ENCODE measurements at places on chromosomes 4 and X.

GRCh38 chr4:10951306-10951705, 266.7 kb upstream of the CLNK start:
- no peak for DNase-seq

DNA sequence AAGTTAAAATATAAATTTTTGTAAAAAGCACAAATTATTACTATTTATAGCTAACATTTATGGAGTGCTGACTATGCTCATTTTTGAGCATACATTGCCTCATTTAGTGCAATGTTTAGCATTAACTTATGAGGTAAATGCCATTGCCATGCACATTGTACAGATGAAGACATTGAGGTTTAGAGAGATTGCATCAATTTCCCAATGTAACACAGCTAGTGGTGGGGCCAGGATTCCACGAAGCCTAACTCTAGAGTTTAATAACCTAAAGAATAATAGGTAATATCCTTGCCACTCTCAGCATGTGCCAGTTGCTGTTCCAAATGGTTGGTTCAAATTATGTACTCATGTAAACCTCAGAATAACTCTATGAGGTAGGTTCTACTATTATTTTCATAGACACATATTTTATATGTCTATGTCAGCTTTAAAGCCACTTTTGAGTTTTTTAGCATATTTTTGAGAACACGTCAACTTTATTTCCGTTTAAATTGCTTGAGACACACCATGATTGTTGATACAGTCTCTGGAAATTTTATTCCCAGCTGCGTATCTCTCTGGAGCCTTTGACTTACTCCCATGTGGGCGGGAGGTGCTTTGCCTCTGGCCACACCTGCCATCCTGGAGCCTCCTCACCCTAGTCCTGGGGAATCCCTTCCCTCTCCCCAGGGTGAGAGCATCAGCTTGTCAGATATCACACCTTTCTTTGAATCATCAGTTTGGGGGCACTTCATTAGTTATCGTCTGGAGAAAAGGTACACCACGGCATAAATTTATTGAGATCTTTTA, 10.8 kb upstream of the ADH1A start:
- no peak for DNase-seq

DNA sequence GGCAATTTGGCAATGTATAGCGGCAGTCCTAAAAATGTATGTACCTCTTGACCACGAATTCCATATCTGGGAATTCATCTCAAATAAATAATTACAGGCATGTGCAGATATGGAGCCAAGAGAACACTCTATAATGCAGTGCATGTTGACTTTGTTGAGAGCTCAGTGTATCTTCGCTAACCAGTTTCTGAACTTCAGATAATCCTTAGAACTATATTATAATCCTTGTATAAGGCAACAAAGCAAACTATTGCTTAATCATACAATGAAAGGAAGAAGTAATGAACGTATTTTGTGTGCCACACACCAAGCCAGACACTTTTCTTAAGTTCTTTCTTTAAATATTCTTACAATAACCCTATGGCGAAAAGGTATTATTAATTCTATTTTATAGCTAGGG, 168.5 kb downstream of the SMIM20 start:
- DNase-seq: no peak

- no peak for DNase-seq
These were observed 49.4 kb upstream of the GUCY1A1 start for GRCh38 chr4:155617296-155617695.

DNA sequence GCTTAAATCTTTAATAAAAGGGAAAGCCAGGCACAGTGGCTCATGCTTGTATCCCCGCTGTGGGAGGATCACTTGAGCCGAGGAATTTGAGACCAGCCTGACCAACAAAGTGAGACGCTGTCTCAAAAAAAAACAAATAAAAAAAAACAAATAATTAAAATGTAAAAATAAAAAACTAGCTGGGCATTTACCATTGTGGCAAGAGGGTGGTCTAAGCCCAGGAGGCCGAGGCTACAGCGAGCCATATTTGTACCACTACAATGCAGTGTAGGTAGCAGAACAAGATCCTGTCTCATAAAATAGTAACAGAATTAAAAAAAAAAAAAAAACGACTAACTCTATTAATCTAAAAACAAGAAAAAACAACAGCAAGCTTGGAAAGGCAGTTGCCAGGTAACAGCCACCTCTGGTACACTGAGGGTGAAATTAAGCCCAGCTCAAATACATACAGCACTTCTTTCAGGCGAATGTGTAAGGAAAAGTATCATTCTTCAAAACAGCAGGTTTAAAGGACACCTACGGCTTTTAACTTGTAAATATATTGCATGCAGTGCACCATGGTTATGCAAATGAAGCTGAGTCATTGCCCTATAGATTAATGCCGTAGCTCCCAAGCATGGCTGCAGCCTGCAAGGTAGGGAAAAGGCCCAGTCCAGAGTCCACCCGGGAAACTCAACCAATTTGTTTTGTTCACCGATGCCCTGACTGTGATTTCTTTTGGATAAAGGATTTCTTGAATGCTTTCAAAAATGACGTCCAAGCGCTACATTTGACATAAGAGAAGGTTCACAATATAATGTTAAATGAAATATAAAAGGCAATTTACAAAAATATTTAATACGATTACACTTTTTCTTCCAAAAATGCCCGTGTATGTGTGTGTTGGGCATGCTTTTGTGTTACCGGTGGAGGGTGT, 14.5 kb upstream of the TXLNG start:
- no peak for DNase-seq

- no peak for DNase-seq
These were observed 66.5 kb downstream of the HTR2C start for GRCh38 chrX:114650351-114650750.

- DNase-seq: no peak
These were observed 41.0 kb downstream of the PDK3 start for GRCh38 chrX:24506082-24506481.

GRCh38 chrX:1601051-1601767, 9.8 kb downstream of the AKAP17A start:
- no peak for DNase-seq

- no peak for DNase-seq
These were observed 6.9 kb upstream of the BBS7 start for GRCh38 chr4:121877041-121877773.

- no peak for DNase-seq
These were observed 55.6 kb upstream of the ADRA2C start for GRCh38 chr4:3710451-3711182.

DNA sequence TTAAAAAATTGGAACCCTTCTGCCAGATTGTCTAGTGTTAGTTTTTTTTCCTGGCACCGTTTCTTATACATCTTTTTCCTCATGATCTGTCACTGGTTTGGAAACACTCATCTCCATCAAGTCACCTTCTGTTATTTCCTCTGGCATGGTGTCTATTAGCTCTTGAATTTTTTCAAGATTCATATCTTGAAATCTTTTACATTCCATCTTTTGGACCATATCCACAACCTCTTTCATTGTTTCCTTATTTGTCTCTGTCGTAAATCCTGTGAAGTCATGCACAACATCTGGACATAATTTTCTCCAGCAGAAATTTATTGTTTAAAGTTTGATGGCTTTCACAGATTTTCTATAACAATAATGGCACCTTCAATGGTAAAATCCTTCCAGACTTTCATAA, 10.2 kb upstream of the TMEM185A start:
- DNase-seq: no peak

DNA sequence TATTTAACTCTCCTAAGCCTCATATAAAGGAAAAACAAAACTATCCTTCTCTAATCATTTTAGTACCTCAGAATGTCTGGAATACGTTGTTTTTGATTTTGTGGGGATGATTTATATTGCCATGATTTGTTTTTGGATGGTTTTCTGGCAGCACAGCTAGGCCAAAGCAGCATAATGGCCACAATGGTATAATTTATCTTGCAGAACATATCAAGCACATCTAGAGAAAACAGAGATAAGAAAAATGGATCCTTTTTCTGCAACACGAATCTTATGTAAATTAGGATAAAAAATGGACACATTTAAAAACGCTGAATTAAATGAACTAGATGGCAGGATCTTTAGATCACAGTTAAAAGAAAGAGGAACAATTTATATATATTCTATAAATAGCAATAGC, 269.9 kb upstream of the FAT4 start:
- DNase-seq: no peak

DNA sequence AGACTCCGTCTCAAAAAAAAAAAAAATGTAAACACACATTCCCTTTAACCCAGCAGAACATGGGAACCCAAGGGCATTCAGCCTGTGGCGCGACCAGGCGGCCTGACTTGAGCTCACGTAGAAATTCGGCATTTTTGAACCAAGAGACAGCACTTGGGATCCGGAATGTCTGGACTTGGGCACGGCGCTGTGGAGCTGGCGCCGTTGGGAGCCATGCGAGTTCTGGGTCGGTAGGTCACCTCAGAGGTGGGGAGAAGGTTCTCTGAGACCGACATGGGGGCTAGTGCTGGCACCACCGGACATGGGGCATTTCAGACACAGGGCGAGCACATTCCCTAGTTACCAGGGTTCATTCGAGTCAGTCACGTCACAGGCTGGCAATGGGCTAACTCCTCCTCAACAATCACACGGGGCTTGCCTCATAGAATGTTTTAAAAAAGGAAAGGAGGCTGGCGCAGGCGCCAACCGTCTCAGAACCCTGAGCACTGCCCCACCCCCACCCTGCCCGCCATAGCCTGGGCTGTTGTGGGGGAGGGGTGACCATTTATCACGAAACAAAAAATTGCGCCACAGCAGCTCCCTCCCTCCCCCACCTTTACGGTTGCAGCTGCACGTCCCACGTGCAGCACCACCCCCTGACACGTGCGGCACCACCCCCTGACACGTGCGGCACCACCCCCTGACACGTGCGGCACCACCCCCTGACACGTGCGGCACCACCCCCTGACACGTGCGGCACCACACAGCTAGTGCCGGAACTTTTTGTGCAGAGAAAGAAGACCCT, at the start of gene TEX28:
TEX28 (minus strand) TSS at position 334 of the 784 bp plus-strand sequence. CDS start 3,007 bp downstream, outside the sequence.
- no peak for DNase-seq

GRCh38 chr4:15294832-15295231, 133.0 kb upstream of the C1QTNF7 start:
- no peak for DNase-seq

DNA sequence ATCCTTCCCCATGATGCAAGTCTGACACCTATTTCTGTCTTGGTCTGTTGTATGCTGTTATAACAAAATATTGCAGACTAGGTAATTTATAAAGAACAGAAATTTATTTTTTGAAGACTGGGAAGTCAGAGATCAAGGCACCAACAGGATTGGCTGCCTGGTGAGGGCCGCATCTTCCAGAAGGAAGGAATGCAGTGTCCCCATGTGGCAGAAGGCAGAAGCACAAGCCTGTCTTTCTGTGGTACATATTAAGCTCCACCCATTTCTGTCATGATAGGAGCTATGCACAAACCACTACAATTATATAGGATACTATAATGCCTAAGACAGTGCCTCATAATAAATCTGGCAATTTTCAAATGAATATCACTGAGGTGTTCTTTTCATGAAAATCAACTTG, 502.3 kb upstream of the DIAPH2 start:
- DNase-seq: peak; percentile 22

- no peak for DNase-seq
These were observed 7.3 kb downstream of the SLC25A5 start for GRCh38 chrX:119475389-119476101.

- no peak for DNase-seq
These were observed 135.7 kb downstream of the GPC3 start for GRCh38 chrX:133849676-133850075.

DNA sequence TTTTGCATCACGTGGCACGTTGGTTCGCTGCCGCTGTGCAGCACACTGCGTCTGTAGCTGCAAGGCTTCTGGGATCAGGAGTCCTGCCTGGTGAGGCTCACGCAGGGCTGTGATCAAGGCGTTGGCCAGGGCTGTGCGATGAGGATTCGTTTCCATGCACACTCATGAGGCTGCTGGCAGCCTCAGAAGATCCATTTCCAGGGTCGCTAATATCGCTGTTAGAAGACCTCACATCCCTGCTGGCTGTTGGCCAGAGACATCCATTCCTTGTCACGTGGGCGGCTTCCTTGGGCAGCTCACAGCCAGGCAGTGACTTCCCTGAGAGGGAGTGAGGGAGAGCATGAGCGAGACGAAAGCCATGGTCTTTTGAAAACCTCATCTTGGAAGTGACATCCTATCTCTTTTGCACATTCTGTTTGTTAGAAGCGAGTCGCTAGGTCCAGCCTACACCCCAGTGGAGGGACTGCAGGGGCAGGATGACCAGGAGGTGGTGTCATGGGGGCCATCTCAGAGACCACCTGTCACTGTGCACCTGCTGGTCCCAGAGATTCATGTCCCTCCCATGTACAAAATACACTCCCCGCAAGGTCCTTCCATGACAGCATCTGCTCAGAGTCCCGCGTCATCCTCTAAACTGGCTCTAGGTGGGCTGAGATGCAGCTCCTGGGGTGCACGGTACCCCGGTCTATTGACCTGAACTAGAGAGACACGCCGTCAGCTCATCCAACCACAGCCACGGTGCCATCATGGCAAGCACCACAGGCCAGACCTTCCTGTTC, 12.2 kb downstream of the RGS12 start:
- DNase-seq: peak; percentile 80

DNA sequence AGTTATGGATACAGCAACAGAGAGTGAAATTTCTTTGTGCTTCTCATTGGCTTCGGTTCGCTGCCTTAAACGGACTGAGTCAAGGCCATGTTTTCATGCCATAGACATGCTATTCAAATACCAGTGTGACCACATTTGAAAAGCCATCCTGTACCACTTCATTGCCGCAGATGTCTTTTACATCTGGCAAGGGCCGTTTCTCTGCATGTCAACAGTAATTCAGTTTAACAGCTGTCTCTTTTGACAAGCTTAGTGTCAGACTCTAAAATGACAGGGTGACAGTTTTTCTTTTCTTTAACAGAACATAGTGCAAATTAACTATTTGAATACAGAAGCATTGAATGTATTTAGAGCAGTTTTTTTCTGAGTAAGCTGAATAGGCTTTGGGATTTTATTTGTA, 362.2 kb upstream of the POU3F4 start:
- DNase-seq: no peak

GRCh38 chr4:47876310-47876709, 38.1 kb downstream of the NFXL1 start:
- DNase-seq: no peak

DNA sequence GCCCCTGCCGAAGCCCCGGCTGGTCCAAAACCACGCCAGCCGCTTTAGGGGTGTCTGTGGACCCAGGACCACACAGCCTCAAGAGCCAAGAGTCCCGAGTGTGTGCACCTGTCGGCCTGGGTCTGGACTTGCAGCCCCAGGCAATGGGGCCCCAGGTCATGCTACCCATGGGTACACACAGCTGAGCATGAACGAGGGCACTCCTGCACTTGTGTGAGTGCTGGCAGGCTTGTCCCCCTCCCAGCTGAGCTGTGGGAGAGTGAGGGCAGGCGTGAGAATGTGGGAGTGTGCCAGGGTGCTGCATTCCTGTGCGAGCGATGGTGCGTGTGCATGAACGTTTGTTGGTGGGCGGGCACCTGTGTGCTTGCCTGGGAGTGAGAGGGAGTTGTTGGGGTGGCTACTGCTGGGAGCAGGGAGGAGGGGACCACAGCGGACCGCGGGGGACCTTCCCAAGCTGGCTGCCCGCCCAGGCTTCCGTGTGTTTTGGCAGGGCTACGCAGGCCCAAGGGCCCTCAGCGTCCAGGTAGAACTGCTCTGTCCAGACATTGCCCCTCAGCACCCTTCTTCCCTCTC, 30.8 kb downstream of the BLOC1S4 start:
- peak; percentile 48 for DNase-seq

All from right hindlimb (tissue), 1 donor.